Adipose tissue (tissue), 3 donors: ENCODE measurements at places on chromosomes 4 and X. TPM values are rescaled to one million over a fixed set of nuclear protein-coding genes. Genes with fewer than 3 reads are reported as not detected.

TRIM60 gene
- polyA plus RNA-seq: not detected

DCAF8L2 gene
- not detected for polyA plus RNA-seq

ACE2 gene
- polyA plus RNA-seq: 1.7 TPM

SFRP2 gene
- polyA plus RNA-seq: 1.3 TPM

STK32B gene
- polyA plus RNA-seq: 6.0 TPM
